ENCODE measurements at places on chromosomes 2 and 18. TPM values are rescaled to one million over a fixed set of nuclear protein-coding genes. Genes with fewer than 3 reads are reported as not detected.

Gene FEV
- not detected for total RNA-seq

Gene DSC2
- total RNA-seq = under 0.01 TPM

Gene VAMP8
- 13.7 TPM for total RNA-seq

Gene NOSTRIN
- total RNA-seq = 0.40 TPM

Gene C1D
- total RNA-seq = 10.5 TPM

Gene GNLY
- total RNA-seq = not detected

Gene CCDC150
- 3.9 TPM for total RNA-seq

Gene GMCL1
- total RNA-seq = 7.9 TPM

Gene GRB14
- total RNA-seq = 1.2 TPM

Gene SCRN3
- total RNA-seq = 13.7 TPM

Gene LHCGR
- total RNA-seq = not detected
